ENCODE measurements at places on chromosomes 3 and 15. TPM values are rescaled to one million over a fixed set of nuclear protein-coding genes. Genes with fewer than 3 reads are reported as not detected.

The PCLAF gene
- total RNA-seq, result 18.3 TPM

The OR5K2 gene
- total RNA-seq, result not detected

The PSTPIP1 gene
- 1.3 TPM for total RNA-seq

GRCh38 chr3:33652736-33653135, 65.3 kb downstream of the CLASP2 start:
- ATAC-seq, result no peak

GRCh38 chr3:127640042-127640355, 11.0 kb downstream of the PODXL2 start:
- ATAC-seq, result no peak

The CHDH gene
- 1.6 TPM for total RNA-seq

The IGSF11 gene
- 0.32 TPM for total RNA-seq
